NCI-H510A (cell line): ENCODE measurements at places on chromosomes 3 and 15.
A peak's percentile ranks its signal among the peaks of the same experiment; 100 is the strongest.

GRCh38 chr3:85259748-85260147 is 301.0 kb downstream of the CADM2 start:
- no peak for DNase-seq

GRCh38 chr15:43492266-43492665 is 690 bp downstream of the TP53BP1 start:
- no peak for DNase-seq

DNA sequence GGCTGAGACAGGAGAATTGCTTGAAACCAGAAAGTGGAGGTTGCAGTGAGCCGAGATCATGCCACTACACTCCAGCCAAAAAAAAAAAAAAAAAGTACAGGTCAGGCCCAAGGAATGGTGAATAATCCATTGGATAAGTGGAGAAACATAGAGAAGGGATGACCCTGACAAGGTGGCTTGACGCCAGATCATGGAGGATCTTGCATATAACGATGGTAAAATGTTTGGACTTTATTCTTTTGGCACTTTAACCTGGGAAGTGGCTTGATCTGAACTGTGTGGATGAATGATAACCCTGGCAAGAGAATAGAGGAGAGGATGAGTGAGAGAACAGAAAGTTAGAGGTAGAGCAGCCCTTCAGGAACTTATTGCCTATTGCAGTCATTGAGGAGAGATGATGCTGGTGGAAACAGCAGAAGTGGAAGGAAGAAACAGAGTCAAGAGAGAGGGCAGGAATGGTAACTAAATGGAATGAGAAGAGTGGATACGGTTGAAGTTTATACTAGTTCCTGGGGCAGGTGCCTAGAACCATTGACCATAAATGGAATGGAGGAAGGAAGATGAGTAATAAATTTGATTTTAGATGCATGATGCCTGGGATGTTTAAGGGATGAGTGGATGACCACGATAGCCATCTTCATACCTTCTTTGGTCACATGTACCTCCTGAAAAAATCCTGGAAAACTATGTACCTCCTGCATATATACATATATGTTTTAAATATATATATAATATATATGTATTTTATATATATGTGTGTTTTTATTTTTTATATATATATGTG is 57.8 kb downstream of the BLM start:
- DNase-seq: no peak

GRCh38 chr3:183497313-183497712 is 58.2 kb downstream of the KLHL6 start:
- no peak for DNase-seq

GRCh38 chr15:48003441-48003840 is 117.3 kb upstream of the SLC24A5 start:
- no peak for DNase-seq

- peak; percentile 71 for DNase-seq
Observed at GRCh38 chr3:171829841-171830517, 13.2 kb upstream of the TMEM212 start.

GRCh38 chr3:39346785-39347585 is 17.5 kb downstream of the CCR8 start:
- DNase-seq: no peak

GRCh38 chr3:172142051-172142863 is 102.9 kb downstream of the FNDC3B start:
- DNase-seq: no peak

DNA sequence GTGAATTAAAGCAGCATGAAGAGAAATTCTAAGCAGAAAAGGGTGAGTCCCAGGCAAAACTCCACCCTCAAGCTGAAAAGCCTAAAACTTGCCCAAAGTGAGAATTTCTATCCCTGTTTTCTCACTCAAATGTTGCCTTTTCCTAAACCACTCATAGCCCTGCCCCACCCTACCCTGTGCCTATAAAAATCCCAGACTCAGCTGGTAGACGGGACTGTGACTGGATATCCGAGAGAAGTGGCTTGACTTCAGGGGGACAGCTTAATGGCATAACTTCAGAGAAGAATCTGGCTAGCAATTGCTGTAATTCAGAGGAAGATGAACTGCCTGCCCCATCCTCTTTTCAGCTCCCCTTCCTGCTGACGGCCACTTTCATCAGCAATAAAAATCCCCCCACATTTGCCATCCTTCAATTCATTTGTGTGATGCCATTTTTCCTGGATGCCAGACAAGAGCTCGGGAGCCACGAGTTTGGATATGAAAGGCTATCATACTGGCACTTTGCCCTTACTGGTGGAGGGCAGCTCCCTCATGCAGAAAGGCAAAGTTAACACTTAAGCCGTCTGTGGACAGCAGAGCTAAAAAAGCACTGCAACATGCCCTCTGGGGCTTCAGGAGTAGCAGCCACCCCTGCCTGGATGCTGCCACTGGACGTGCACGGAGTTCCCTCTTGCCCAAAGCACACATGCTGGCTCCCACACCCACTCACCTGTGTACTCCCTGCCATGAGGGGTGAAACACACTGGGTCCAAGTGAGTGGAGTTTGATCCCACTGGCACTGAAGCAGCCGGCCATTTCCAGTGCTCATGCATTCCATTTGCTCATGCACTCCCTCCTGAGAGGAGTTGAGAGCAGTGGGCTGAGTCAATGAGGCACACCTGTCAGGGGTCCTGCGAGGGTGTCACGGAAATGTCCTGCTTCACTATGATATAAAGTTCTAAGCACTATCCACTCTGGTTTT is 670.6 kb downstream of the PLOD2 start:
- no peak for DNase-seq

DNA sequence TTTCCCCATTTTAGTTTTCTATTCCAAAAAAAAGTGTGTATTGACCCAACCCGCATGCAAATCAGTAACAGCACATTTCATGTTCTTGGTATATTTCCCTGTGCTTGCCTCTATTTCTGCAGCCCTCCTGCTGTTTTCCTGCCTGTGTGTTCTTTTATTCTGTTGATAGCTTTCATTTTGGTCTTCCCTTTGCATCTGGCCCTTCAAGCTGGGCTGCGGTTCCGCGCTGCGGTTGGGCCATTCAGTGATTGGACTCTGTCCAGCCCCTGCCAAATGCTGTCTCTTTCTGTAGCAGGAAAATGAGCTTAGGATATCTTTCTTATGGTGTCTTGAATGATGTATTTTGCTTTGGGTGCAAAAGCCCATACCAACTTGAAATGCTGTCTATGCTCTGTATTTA is 49.9 kb downstream of the ZNF621 start:
- DNase-seq: no peak

DNA sequence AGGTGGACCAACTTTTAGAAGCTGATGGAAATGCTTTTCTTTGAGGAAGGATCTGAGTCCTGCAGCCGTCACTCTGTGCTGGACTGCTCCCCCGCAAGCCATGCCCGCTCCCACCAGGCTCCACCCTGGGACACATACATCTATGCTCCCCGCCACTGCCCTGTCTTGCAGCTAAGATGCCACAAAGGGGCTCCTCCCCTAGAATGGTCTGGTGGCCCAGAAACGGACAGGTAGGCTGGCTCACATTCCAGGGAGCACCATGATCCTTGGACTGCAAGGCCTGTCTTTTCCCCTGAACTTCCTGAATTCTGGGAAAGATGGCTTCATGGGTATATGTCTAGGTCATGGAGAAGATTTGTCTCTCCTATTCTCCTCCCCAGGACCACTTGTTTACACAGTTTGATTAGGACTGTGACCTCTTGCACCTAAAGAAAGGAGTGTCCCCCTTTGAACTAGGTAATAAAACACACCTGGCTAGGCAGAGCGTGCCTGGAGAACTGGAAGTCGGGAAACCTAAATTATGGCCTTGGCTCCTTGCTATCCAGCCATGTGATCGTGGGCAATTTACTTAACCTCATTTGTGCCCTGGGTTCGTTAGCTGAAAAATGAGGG is 220.9 kb upstream of the BHLHE40 start:
- DNase-seq: no peak

GRCh38 chr3:120394347-120394746 is 45.2 kb upstream of the LRRC58 start:
- DNase-seq: no peak

GRCh38 chr15:82625136-82625535 is 22.0 kb downstream of the CPEB1 start:
- DNase-seq: no peak

- no peak for DNase-seq
Observed at GRCh38 chr15:38635170-38635569, 70.6 kb upstream of the RASGRP1 start.

GRCh38 chr3:170780955-170781354 is 89.0 kb downstream of the RPL22L1 start:
- DNase-seq: no peak

DNA sequence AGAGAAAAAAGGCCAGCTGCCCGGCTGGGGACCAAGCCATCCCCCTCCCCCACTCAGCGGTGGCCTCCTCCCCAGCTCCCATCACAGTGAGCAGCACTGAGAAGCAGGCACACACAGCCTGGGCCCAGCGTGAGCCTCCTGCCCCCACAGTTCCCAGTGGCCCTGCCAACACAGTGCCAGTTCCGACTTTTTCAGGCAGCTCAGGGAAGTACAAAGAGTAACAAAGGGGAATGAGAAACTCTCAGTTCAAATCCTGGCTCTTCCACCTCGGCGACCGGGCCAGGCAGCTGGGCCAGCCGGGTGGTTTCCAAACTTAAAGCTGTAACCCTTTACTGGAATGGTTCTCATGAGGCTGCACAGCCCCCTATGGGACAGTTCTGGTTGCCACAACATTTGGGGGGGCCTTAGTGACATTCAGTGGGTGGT is 18.5 kb downstream of the TNK2 start:
- DNase-seq: no peak

GRCh38 chr15:100570735-100571313 is 31.2 kb downstream of the LINS1 start:
- DNase-seq: no peak

DNA sequence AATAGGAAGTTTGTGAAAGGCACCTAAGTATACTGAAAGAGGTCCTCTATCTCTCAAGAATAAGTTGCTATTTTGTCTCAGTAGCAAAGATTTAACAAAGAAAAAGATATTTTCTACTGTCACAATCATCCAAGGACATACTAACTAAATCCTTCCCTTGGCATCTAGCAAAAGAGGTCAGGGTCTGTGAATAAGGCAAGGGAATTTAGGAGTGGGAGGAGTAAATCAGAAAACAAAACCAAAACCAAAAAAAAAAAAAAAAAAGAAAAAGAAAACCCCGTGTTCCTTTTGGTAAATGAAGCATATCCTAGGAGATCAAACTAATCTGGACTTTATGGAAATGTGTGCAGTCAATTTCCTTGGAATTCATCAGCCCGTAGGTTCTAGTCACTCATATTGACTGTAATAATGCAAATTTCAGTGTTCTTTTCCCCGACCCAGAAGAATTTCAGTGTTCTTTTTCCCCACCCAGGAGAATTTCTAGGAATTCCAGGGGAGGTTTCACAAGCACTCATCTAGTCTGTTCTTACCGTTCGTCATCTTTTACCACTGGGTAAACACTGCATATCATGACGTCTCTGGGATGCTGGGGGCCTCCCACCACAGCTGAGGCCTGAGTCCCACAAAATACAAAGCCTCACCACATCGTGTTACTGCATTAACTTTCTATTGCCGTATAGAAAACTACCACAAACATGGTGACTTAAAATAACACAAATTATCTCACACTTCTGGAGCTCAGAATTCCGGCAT is 113.8 kb upstream of the CCDC54 start:
- DNase-seq: no peak

GRCh38 chr3:41209646-41210045 is 10.3 kb downstream of the CTNNB1 start:
- DNase-seq: no peak

- DNase-seq: no peak
Observed at GRCh38 chr15:58019503-58020376, 45.8 kb downstream of the ALDH1A2 start.

- no peak for DNase-seq
Observed at GRCh38 chr3:57350271-57350670, 57.8 kb upstream of the ASB14 start.

DNA sequence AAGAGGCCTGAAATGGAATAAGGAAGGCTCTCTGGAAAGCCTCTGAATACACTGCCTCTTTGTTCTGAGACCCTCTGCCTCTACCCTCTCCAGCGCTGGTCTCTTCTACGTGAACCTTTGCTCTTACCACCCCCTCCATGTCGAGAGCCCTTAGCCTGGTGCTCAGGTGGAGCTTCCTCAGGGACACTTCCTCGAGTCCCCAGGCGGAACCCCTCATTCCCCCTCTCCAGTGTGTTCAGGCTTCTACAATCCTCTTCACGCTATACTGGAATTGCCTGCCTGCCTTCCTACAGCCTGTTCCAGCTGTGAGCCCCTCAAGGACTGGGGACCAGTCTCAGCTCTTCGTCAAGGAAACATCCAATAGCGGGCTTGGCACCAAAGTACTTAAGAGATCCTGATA is 7.4 kb downstream of the STIMATE start:
- DNase-seq: no peak

GRCh38 chr3:57985176-57985983 is 22.8 kb upstream of the FLNB start:
- DNase-seq: no peak

DNA sequence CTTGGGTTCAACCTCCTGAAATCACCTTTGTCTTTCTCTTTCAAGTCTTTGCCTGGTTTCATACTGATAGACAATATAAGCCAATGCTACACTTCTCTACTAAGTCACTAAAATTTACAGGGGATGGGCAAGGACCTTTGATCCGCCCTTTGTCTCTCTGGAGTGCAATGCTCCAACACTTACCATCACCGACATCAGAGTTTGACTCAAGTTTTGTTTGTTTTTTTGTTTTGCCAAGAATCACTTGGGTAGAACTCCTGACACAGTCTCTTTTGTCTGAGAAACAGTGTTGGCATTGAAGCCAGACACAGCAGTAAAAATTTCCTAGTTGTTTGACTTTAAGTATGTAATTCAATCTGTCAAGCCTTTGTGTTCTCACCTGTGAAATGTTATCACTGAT is 29.3 kb downstream of the NFKBIZ start:
- DNase-seq: no peak

GRCh38 chr3:129936757-129937156 is 37.8 kb upstream of the TRH start:
- DNase-seq: no peak

DNA sequence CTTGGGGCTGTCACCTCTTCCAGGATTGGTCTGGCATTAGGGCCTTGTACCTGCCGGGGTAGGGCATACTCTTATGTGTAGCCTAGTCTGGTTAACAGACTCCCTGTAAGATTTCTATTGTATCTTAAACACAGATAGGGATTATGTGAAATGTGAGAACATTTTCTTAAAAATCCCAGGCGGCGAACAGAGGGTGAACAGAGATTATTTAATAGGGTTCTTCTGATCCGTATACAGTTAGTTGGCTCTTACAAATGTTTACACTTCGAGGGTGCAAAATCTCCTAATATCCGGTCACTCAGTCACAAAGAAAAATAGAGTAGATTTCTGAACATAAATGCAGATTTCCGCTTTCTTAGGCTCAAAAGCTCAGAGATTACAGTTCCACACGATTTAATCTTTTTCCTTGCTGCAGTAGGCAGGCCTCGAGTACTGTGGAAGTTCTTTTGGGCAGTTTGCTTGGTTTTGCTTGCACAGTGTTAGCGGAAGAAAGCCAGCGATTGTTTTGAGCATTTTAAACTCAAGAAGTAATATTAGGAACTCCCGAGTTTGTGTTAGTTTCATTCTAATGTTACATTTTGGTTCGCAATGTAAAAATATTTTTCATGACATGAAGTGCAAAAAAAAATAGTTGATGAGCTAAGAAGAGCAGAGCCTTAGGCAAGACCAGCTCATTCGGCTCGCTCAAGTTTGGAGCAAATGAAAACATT is 993 bp downstream of the PLCL2 start:
- DNase-seq: no peak

- DNase-seq: no peak
Observed at GRCh38 chr3:98856724-98857123, 44.8 kb downstream of the DCBLD2 start.

- no peak for DNase-seq
Observed at GRCh38 chr15:99442252-99442897, 123.4 kb upstream of the MEF2A start.
